ENCODE measurements at places on chromosomes 11 and 22.
A peak's percentile ranks its signal among the peaks of the same experiment; 100 is the strongest.

- peak; percentile 12 for DNase-seq
Observed at GRCh38 chr11:3609416-3610265, 32.2 kb downstream of the ART5 start.

DNA sequence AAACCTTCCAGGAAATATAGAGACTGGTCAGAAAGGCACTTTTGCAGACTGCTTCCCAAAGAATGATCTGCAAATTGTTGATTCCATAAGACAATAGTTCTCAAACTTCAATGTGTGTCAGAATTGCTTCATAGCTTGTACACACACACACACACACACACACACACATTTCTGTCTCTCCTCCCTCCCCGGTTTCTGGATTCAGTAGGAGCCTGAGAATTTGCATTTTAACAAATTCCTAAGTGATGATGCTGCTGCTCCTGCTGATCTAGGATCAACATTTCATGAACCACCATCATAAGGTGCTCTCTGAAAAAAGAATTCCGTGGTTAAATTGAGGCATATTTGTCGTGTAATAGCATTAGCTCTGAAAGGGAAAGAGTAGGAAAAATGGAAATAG lies 35.3 kb upstream of the FZD4 start:
- peak; percentile 84 for DNase-seq

GRCh38 chr11:65785319-65786007 lies 1.4 kb upstream of the OVOL1 start:
- no peak for DNase-seq

DNA sequence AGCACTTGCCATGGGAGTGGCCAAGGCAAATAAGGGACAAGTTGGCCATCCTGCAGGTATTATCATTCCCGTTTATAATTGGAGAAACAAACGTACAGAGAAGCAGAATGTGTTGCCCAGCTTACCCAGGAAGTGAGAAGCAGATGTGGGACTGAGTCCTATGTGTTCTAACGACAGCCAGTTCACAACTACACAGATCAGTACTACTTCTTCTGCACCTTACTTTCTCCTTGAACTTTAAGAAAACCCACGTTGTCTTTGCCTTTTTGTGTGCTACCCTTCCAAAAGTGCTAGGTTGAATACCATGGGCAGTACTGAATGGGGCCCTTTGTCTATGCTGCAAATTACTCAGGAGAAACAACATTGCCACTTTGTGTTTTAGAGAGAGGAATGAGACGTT lies 62.8 kb upstream of the BLID start:
- DNase-seq: no peak

GRCh38 chr11:73245461-73245860 lies 26.7 kb upstream of the P2RY6 start:
- DNase-seq: no peak

DNA sequence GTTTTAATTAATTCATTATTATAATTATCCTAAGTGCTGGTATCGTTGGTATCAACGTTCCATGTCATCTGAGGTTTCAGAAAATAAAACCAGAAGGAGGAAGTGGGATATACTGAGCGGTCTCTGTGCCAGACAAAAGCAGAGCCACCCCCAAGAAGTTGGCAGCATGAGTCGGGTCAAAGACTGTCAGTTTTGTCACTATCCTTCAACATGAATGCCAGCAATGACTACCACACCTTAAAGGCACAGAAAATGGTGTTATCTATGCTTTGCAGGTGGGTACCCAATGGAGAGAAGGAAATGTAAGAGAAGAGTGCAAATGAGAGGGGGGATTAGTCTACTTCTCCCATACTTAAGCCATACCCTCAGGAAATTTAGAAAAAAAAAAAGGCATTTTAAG lies 408.5 kb downstream of the OPCML start:
- DNase-seq: no peak

- DNase-seq: peak; percentile 54
Observed at GRCh38 chr11:100925935-100926334, 203.7 kb downstream of the PGR start.

DNA sequence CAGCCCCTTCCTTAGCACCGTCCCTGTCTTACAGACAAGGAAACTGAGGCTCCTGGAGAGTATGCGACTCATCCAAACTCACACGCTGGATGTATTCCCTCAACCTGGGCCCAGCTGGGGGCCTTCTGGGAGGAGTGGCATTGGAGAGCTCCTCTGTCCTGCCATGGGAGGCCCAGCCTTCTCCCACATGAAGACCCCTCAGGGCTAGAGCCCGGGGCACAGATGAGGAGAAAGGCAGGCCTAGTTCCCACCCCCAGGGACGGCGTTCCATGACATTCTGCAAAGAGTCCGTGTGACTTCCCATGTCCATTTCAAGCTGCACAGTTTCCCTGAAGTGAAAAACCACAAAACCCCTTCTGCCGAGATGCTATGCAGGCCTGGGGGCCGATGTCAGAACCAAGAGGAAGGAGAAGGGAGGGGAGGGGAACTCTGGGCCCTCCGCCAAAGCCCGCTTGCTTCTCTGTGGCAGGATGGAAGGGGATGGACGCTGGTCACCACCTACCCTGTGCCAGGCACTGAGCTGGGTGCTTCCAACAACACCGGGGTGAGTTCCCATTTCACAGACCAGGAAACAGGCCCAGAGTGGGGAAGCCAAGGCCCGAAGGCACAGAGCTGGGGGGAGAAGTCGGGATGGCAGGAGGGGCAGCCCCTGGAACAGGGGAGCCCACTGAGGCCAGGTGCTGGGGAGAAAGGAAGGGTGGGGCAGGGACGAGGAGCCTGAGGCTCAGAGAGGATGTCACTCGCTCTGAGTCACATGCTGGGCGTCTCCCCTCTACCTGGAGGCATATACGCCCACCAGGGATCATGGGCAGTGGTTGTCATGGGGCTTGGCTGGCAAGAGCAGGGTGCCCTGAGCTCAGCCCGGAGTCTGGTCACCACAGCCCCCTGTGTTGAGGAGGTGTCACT lies 15.7 kb downstream of the RAC2 start:
- DNase-seq: no peak

DNA sequence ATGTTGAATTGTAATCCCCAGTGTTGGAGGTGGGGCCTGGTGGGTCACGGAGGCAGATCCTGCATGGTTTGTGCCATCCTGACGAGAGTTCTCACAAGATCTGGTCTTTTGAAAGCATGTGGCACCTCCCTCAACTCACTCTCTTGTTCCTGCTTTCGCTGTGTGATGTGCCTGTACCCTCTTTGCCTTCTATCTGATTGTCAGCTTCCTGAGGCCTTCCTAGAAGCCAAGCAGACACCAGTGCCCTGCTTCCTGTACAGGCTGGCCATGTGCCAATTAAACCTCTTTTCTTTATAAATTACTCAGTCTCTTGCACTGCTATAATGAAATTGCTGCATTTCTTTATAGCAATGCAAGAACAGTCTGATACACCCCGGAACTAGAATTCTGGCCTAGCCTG lies 13.1 kb downstream of the PTPN5 start:
- DNase-seq: no peak

DNA sequence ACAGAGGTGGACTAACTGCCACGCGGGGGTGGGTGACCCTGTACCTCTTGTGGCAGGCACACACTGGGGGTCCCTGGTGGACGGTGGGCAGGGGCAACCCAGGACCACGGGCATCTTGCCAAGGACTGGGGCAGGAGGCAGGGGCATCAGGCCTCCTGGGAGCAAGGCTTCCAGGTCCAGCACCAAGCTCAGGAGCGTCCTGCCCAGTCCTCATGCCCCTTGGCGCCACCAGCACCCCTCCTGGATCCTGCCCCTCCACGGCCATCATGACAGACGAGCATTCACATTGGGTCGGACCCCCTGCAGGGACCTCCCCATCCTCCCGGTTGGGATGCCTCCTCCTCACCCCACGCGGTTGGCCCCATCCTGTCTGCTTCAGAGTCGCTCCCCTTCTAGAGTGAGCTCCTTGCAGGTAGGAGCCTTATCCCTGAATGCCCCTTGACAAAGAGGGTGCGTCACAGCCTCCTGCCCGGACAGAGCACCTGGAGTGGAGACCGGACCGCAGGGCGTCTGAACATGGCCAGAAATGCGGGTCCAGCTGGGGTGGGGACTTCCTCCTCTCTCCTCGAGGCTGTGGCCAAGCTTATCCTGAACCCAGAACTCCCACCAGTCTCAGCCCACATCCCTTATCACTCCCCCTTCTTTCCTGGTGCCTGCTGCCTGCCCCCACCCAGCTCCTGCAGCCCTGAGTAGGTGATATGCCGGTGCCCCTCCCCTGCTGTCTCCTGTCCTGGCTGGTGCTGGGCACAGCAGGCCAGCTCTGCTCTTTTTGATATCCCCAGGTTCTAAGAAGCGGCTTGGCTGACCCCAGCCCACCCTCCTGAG lies 40.3 kb downstream of the IGF2 start:
- DNase-seq: no peak

DNA sequence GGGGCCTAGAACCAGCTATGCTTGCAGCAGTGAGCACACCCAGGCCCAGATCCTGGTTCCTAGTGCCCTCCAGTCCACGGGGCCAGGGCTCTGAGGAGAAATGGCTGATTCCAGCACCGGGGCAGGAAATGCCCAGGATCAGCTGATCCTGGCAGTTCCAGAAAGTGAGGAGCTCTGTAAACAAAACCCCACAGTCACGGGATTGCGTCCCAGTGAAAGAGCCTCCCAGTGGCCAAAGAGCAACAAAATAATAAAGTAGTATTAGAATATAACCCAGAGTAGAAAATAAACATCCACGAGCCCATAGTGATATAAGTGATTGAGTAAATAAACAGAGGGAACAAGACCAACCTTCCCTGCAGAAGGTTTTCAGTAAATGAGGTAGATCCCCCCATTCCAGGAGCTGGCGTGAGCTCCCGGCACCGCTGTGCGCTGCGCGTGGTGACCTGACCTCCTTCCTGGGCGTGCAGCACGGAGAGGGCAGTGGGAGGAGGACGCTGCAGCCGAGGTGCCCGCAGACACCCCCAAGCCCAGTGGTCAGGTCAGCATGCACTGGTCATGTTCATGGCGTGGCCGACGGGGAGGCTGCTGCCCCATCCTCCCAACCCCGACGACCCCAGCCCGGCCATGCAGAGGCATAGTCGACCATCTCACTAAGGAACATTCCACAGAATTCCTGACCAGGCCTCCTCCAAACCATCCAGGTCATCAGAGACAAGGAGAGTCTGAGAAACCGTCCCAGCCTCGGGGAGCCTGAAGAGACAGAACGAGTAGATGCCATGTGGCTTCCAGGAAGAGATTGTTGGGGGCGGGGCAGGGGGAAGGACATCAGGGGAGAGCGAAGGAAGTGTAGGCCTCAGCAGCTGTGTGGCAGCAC lies 19.8 kb downstream of the PTDSS2 start:
- DNase-seq: peak; percentile 69

DNA sequence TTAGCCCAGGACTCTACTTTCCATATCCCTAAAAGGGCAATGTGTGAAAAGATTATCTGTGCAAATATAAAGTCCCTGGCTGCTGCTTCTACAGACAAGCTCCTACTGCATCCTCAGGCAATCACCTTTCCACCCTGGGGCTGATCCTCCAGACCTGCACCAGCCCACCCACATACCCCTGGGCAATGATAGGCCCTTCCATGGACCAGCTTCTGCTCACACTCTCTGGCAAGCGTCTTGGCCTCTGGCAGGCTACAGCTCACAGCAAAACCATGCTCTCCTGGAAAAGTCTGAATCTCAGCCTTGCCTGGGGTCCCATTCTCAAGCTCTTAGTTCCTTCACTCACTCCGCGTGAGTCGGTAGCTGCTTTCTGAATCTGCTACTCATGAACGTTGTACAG lies 69.5 kb downstream of the IGLL5 start:
- no peak for DNase-seq

- no peak for DNase-seq
Observed at GRCh38 chr11:108111126-108111525, 10.2 kb upstream of the ACAT1 start.

DNA sequence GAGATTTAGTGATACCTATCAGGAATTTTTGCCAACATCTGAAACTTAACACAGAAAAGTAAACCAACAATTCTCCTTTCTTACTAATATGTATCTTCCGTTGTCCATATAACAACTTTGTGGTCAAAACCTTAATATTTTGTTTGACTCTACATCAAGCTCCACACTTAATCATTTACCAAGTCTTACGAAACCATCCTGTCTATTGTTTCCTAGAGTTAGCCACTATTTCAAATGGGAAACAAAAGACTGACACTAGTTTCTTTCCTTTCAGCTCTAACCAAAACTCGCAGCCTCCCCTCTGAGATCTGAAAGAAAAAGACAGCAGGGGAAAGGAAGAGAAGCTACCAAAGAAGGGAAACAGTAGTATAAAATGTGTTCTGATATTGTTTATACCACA lies 26.5 kb upstream of the PRDM10 start:
- peak; percentile 48 for DNase-seq

DNA sequence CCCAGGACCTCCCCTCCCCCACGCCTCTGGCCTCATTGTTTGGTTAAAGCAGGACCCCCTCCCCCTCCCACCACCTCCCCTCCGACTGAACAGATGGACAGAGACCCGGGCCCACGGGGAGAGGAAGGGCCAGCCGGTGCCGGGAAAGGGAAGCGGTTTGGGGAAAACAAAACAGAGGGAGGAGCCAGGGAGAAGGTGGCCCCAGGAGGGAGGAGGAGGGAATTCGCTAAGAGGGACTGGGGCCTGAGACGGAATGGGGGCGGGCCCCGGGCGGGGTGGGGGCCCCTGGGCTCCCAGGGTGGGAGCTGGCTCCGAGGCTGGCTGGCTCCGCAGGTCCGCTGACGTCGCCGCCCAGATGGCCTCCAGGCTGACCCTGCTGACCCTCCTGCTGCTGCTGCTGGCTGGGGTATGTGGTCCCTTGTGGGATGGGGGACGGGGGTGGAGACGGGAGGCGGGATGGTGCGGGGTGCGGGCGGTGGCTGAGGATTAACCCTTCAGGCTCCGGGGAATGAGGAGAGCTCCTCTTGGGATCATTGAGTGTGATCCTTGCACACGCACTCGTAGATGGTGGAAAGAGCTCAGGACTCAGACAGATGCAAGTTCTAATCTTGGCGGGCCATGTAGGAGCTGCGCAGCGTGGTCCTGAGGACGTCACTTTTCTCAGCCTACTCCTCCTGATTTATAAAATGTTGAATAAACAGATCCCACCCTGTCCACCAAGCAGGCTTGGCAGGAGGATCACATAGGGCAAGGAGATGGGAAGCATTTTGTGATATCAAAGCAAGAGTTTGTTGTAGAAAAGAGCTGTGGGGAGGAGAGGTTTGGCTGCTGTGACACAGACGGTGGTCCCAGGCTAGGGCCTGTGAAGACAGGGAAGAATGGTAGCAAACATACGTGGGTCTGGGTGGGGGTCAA lies 688 bp downstream of the SERPING1 start:
- DNase-seq: no peak

DNA sequence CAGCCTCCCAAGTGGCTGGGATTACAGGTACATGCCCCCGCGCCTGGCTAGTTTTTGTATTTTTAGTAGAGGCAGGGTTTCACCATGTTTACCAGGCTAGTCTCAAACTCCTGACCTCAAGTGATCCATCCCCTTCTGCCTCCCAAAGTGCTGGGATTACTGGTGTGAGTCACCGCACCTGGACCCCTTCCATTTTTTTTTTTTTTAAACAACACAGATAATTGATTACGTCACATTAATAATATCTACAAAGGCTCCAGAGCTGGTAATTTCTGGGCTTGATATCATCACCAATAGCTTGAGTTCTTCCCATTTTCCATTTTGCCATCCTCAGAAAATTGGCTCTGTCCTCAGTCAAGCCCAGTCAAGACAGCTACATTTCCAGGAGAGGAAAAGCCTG lies 7.2 kb downstream of the TTLL1 start:
- DNase-seq: no peak
